Kasumi-1 (cell line): ENCODE measurements at places on chromosomes 6 and 20.
A peak's percentile ranks its signal among the peaks of the same experiment; 100 is the strongest.

GRCh38 chr20:2742934-2743559 is 50.5 kb downstream of the EBF4 start:
- DNase-seq = peak; percentile 79

- DNase-seq = no peak
These were observed 140.4 kb downstream of the C6orf58 start for GRCh38 chr6:127717384-127717783.

DNA sequence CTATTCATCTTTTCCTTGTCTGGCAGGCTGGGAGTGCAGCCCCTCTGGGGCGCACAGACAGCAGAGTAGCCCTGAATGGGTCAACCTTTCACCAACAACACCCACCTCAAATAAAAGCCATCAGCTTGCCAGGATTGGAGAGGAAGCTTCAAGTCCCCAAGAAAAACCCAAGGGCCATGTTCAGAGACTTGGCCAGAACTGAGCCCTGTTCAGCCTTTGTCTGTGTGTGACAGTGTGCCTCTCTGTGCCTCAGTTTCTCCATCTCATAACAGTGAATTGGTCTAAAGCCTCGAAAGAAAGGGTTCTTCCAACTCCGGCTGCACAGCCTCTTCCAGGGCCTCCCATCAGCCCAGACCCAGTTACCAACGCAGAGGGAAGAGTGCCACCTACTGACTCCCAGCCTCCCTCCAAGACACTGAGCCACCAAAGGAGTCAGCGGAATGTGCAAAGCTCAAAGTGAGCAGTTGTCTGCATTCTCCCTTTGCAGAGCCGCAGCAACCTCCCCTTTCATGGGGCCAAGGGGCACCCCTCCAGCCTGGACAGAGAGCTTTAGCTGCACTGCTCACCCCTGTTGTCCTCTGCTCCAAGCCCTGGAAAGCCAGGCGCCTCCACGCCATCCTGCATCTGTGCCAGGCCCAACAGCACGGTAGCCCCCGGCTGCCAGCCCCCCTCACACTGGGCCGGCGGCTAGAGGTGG is 82.7 kb upstream of the TOP1 start:
- peak; percentile 82 for DNase-seq

DNA sequence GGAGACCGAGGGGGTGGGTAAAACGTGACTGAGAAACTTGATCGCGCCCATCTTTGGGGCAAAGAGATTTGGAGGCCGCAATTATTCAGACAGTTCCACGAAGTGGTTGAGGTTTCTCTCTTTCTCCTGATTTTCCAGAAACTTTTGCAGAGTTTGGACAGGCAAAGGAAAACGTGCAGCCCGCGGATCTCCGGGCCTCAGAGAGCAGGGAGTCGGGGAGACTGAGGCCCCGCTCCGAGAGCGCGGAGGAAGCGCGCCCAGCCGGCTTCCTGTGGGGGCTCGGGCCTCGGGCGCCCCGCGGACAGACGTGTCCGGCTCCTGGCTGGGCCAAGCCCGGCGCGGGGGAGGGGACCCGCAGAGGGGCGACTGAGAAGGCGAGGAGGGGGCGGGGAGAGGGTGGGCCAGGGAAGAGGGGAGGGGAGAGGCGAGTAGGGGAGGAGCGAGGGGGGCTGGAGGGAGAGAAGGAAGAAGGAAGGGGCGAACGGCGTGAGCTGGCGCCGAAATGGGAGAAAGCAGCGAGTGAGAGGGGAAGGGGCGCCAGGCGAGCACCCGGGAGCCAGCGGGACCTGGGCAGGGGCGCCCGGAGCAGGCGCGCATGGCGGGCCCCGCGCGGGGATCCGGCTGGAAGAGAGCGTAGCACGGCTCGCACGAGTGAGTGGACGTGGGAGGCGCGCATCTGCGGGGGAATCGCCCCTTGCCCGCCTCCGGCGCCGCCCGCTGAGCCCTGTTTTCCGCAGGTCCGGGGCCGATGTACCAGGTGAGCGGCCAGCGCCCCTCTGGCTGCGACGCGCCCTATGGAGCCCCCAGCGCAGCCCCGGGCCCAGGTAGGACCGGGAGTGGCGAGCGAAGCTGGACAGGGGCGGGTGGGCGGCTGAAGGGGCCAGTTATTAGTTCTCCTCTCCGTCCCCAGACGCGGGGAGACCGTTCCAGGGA is at the start of gene MDFI:
Gene MDFI, plus strand, starts transcription at position 467 of the 933 bp plus-strand sequence. Its CDS starts 282 bp downstream, at position 749.
- DNase-seq = peak; percentile 14

DNA sequence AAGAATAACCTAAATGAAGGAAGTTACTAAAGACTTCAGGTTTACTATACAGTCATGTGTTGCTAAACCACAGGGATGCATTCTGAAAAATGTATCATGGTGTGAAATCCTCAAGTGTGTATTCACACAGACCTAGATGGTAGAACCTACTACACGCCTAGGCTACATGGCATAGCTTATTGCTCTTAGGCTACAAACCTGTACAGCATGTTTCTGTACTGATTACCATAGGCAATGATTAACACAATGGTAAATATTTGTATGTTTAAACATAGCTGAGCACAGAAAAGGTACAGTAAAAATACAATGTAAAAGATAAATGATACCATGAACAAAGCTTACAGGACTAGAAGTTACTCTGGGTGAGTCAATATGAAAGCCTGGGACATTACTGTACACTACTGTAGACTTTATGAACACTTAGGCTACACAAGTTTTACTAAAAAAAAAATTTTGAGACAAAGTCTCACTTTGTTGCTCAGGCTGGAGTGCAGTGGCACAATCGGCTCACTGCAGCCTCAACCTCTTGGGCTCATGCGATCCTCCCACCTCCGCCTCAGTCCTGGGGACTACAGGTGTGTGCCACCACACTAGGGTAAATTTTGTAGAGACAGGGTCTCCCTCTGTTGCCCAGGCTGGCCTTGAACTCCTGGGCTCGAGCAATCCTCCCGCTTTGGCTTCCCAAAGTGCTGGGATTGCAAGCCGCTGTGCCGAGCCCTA is 36.0 kb downstream of the ADNP start:
- DNase-seq = no peak

DNA sequence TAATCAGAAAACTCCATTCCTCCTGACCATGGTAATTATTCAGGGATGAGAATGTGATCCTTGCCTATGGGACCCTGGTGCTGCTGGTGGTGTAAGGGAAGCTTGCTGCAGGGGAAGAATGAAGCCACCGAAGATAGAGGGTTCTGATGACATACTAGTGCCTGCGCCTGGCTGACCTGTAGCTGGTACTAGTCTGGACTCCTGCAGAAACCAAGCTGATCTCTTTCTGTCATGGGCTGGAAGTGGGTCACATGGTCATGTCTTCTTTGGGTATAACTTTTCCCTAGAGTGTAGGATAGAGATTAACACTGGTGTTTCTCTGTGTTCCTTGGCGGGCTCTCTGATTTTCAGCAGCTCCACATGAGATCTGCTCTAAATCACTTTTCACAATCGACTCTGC is 8.6 kb upstream of the SLC4A11 start:
- DNase-seq = no peak

- no peak for DNase-seq
These were observed 90.1 kb downstream of the CRYBG1 start for GRCh38 chr6:106450653-106451052.

DNA sequence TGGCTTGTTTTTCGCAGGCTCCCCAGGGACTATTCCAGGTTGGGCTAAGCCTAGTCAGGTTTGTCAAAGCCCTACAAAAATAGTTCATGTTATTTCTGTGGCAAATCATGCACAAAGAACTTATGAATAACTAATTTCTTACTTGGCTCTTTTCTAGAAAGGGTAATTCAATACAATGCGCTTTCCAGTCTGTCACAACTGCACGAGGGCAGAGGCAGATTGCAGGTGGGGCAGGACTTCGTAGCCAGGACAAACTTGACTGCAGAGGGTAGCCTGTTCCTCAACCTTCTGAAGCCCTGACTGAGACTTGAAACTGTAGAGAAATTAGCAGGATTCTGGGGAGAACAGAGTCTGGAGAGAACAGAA is 253.5 kb downstream of the QKI start:
- no peak for DNase-seq

GRCh38 chr20:38873050-38873581 is 53.1 kb upstream of the FAM83D start:
- DNase-seq = no peak

DNA sequence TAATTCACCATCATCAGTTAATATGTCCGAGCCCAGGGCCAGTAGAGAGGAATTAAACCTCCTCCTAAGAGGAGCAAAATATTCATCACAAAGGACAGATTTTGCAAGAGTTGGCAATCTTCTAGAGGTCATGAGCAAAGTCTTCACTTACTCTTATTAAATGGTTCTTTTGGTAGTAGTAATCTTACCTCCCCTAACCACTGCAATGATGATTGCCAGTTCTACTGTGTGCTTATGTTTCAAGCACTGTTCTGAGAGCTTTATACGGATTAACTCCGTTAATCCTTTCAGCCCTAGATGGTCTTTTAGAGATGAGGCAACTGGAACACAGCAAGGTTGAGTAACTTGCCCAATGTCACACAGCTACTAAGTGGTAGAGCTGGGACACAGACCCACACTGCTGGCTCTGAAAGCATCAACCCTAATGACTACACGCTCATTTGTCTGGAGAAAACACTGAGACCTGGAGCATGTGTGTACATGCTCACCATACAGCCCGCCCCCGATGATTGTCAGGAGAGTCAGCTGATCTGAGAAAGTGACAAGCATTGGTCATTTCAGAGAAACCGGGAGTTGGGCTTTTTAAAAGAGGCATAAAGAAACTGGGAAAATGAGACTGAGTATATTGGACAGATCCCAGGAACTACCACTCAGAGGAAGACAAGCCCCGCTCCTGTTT is 276.0 kb downstream of the NRN1 start:
- no peak for DNase-seq
